Activated CD4-positive, alpha-beta T cell treated with anti-CD3 and anti-CD28 coated beads, Interleukin-2, Interleukin-6, amounts not matched to agents 100 ng/mL and 50 ng/mL, durations not matched to agents 16 hours and 8 hours (primary cell): ENCODE measurements at places on chromosomes 16 and 17.

DNA sequence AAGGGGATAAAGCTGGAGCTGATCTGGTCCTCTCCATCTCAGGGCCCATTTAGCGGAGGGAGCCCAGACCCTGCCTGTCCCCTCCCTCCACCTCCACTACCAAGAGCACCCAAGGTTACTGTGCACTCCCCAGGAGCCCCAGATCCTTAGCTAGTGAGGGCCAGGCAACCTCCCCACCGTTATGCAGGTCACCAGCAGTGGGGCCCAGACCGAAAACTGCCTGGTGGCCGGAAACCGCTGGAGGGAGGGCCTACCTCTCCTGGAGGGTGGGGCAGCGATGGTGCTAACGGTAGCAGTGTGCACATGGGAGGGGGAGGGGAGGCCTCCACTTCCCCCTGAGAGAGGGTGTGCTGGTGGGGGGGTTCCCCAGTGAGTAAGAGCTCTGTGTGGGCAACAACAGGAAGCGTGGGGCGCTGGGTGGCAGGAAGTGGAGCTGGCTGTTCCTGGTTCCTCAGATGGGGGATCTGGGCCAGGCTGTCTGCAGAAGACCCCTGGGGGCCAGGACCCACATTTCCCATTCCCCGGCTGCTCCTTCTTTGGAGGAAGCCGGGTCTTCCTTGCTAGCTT, 4.4 kb downstream of the FMNL1 start:
- DNase-seq, result peak; percentile 99

GRCh38 chr17:21352221-21352980, 23.8 kb upstream of the KCNJ12 start:
- no peak for DNase-seq

GRCh38 chr17:50630524-50631194, 4.0 kb upstream of the ABCC3 start:
- DNase-seq, result peak; percentile 63

GRCh38 chr16:90047714-90048346, 28.6 kb upstream of the DBNDD1 start:
- no peak for DNase-seq

DNA sequence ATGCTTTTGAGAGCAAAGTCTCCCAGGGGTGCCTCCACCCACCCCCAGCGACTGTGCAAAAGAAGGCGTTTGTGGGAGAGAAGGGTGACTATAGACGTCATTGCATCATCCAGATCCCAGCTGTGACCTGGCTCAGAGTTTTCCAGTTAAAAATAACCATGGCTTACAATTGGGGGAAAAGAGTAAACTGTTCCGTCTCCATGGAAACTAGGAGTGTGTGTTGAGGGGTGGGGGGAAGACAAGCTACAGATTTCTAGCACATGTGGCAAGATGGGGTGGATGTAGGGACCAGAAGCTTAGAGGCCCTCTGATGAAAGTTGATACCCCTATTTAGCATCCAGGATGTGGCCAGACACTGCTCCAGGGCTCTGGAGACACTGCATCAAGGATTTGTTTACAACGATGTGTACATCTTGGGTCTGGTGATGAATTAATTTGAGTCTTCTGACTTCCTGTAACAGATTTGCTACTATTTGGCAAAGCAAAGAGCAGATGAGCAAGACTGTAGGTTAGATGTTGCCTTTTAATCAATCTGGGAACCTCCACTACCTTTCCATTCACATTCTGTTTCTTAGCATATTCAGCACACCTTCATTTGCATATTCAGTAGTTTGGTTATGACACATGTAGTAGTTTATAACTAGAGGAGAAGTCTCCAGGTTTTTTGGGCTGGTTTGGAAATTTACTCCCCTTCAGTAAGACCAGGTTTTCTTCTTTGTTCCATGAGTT, 6.2 kb upstream of the DUSP14 start:
- DNase-seq, result no peak

GRCh38 chr16:23048164-23048563, 101.1 kb downstream of the USP31 start:
- DNase-seq, result no peak

DNA sequence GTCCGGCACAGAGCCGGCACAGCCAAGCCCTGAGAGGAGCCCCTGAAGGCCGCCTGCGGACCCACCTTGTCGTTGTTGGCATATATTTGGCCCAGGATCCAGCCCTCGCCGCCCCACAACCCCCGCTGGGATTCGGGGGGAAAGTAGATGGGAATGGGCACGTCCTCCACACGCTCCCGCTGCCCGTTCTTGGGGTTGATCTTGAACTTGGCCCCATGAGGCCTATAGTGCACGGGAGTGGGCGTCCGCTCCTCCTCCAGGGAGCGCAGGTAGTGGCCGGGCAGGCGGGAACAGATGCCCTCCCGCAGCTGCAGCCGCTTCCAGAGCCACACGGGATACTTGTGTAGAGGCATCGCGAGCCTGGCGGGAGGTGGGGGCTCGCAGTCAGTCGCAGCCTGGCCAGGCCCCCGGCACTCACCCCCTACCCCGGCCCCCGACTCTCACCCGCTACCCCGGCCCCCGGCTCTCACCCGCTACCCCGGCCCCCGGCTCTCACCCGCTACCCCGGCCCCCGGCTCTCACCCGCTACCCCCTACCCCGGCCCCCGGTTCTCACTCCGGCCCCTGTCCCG, 387 bp downstream of the MRPL28 start:
- DNase-seq, result no peak

DNA sequence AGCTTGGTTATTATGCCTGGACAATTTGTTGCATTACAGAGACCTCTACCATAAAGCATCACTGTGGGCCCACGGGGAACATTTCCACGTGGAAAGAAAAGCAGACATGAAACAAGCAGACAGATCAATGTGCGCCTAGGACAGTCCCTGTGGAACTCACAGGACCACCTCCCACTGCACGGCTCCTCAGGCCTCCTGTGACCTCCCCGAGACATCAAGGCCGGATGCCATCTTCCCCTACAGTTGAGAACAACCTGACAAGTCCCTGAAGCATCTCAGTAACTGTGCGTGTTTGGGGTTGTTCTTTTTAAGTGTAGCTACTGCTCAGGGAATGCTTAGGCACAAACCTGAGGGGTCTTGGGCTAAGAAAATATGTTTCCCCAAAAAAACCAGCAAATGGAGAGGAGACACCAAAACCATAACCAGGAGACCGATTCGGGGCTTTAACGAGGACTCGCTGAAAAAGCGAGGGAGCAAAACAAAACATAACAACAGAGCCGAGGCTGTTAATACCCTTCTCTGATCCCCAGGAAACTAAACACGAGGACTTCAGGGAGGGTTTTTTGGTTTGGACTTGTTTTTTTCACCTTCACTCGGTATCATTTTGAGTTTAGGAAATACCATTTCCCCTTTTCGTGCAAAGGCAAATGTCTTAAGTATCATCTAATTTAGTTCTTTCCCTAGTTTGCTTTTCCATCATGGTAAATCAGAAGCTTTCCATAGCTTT, 87.1 kb downstream of the CYTH1 start:
- DNase-seq, result no peak
